ENCODE measurements at places on chromosomes 16 and 17.

DNA sequence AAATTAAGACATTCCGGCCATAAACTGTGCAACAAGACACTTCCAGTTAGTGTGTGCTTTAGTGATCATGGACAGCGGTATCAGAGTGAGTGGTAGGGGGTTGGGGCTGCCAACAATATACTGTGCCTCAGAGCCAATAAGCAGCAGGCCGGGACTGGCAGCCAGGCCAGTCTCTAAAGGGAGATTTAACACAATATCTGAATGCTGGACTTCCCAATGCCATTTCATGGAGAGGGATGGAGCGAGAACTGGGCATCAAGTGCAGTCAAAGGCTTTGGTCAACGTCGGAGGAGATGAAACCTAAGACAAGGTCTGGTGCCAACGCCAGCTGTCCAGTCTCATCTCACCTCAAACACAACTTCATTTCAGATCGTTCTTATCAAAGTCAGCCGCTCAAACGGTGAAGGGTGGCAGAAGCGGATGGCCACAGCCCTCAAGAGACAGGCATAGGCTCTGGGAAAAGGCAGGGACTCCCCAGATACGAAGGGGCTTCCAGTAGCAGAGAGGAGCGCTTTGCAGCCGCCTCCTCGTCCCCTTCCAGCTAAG is 935 bp downstream of the USP32 start:
- peak; percentile 30 for DNase-seq

DNA sequence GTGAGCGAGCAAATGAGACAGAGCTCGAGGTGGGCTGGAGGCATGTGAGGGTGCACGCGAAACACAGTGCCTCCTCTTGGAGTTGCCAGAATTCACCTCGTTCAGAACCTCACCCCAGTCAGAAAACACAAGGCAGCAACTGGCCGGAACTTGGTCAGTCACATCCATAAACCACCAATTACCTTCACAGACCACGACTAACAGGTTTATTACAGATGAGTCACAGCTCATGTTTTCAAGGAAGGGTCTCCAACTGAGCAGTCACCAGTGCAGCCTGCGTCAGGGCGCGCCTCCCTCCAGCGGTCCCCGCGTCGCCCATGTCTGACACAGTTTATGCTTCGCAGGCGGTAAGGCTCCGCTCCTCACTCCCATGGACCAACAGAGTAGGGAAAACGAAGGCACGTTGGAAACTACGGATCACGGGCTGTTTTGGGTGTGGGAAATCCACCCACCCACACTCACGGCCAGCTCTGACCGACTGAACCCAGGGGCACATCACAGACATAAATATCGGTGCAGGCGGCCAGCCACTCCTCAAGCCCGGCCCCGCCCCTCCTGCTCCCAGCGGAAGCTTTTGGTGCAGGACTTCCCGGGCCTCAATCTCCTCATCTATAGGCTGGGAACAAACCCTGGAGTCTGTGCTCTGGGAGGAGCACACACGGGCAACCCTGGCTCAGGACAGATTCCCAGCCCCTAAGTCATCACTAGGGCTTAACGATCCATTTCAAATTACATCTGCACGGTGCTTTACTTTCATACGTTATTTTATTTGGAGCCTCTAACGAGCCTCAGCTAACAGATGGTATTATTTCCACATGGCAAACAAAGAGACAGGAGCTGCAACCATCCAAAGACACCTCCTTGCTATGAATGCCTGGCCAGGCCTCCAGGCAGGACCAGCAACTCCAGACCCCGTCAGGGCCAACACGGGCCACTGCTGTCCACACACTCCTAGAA is 126.3 kb downstream of the ZNF778 start:
- no peak for DNase-seq

GRCh38 chr16:31206776-31207175 is 4.2 kb upstream of the PYCARD start:
- no peak for DNase-seq

GRCh38 chr17:45936610-45937009 is 42.3 kb downstream of the MAPT start:
- DNase-seq, result no peak

- no peak for DNase-seq
Measured at GRCh38 chr17:71494062-71494855, 626.6 kb upstream of the SOX9 start.
